Central memory CD4-positive, alpha-beta T cell (primary cell): ENCODE measurements at places on chromosomes 12 and 14.
A peak's percentile ranks its signal among the peaks of the same experiment; 100 is the strongest.

DNA sequence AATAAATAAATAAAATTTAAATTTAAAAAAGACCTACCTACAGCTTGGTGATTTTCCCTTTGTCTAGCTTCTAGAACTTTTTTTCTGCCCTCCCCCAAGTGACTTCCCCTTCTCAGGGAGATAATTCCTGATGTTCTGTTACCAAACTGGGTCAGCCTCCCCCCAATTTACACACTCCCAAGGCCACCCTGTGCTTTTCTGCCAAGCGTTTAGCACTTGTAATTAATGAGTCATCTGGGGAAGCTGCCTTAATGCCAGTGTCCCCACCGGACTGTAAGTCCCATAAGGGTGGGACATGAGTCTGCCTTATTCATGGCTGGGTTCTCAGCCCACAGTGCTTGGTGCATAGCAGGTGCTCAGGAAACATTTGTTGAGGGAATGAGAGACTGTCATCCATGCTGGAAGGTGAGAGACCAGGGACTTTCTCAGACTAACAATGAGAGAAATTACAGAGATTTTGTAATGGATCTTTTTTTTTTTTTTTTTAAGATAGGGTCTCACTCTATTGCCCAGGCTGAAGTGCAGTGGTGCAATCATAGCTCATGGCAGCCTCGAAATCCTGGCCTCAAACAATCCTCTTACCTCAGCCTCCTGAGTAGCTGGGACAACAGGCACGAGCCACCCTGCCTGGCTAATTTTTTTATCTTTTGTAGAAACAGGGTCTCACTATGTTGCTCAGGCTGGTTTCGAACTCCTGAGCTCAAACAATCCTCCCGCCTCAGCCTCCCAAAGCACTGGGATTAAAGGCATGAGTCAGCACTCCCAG lies 106.8 kb downstream of the PHETA1 start:
- no peak for DNase-seq

GRCh38 chr12:53949631-53950436 lies 4.9 kb upstream of the HOXC12 start:
- DNase-seq: no peak

DNA sequence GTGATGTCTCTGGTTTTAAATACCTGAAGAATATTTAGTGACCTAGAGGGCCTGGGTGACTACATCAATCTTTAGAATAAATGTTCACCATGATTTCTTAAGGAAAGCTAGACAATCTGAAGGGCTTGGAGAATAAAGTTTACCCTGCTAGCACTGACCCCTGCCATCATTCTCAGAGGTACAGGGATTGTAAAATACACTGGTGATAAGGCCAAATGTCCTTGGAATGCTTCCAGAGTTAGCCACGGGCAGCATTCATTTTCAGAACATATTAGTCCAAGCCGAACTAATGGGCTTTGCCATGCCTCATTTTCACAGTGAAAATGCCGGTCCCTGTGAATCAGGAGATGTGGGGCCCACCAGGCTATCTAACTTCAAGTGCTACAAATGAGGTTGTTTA lies 1381.7 kb upstream of the SEL1L start:
- no peak for DNase-seq

- DNase-seq: no peak
Observed at GRCh38 chr12:71601546-71601945, 62.1 kb downstream of the ZFC3H1 start.

GRCh38 chr12:30967026-30967425 lies 40.5 kb downstream of the TSPAN11 start:
- no peak for DNase-seq

- no peak for DNase-seq
Observed at GRCh38 chr12:94374124-94374523, 85.5 kb downstream of the CEP83 start.

DNA sequence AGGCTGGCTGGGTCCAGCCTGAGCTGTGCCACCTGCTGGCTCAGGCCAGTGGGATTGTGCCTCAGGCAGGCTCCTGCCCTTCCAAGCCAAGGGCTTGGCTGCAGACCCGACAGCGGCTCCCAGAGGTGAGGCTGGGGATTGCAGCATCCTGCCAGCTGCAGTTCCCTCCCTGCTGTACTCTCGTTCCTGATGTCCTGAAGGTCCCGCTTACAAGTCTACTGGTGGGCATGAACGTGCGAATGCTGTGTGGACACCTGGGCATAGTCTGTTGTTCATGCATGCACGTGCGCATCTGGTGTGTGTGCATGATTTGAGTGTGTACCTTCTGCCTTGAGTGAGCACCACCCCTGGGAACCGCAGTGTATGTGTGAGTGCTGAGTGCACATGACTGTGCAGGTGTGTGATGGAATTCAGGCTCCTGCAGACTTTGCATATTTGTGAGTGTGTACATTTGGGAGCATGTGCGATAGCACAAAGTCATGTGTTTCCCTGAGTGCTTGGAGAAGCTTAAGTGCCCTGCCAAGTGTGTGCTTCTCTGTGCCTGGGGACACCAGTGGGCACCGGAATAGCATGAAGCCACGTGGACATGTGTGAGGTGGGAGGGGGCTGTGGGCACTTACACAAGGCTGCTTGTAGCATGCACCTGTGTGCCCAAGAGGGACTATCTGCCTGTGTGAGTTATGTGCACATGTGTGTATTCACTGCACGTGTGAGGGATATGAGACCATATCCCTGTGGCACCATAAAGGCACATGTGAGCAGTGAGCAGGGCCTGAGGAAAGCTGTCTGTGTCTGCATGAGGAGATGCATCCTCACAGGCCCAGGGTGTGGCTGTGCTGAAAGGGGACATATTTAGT lies 19.3 kb upstream of the KRT7 start:
- peak; percentile 16 for DNase-seq

GRCh38 chr12:47458279-47458678 lies 247.6 kb downstream of the RPAP3 start:
- no peak for DNase-seq

- no peak for DNase-seq
Observed at GRCh38 chr12:123100882-123101281, 50.0 kb downstream of the PITPNM2 start.
